CD4-positive, alpha-beta T cell (primary cell): ENCODE measurements at places on chromosomes 5 and 9.

DNA sequence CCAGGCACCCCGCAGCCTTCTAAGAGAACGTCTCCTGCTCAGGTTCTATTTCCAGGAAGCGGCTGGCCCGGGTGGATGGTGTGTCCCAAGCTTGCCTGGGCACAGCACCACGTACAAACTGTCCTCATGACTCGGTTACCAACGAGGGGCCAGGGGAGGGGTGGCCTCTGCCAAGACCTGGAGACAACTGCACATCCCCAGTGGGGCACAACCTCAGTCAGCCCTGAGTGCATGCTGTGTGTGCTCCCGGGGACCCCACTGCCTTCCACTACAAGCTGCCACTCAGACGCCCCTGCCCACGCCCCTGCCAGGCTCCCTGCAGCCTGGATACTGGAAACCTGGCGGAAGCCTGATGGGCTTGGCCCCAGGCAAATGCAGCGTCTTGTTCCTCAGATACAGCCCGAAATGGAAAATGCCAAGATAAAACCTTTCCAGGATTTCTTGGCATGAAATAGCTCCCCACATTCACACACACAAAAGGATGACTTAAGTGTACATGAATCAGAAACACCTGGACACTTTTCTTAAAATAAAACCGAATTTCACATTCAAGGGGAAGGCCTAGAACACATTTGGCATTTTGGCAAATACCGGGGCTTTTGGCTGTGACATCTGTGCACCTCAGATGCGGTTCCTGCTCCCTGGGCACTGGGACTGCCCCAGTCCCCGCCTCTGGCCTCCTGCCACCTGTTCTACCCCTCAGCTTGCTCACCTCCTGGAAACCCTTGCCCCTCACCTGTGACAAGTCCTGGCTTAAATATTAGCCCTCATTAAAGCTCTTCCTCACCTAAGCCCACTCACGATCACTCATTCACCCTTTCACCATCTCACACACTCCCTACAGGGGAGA lies 62.5 kb downstream of the COL23A1 start:
- DNase-seq, result no peak

DNA sequence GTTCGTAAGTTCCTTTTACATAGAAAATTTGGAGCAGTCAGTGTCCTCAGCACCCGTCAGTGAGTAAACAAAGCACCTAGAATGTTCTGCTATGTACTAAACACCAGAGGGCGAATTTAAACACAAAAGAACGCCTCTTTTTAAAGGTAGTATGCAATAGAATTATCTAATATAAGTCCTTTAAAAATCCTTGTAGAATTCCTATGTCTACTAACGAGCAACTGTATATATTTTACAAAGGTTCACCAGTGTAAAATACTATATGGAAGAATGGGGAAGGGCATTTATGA lies 499 bp upstream of the TMEM232 start:
- DNase-seq, result no peak

GRCh38 chr5:134968055-134968454 lies 348 bp downstream of the CATSPER3 start:
- no peak for DNase-seq

- DNase-seq, result no peak
These were observed 503.6 kb downstream of the SEMA5A start for GRCh38 chr5:9042241-9042640.

GRCh38 chr5:5089895-5090649 lies 50.1 kb upstream of the ADAMTS16 start:
- no peak for DNase-seq

- peak; percentile 74 for DNase-seq
These were observed 118.6 kb downstream of the RGS3 start for GRCh38 chr9:113581865-113582697.

GRCh38 chr9:36499174-36499890 lies 73.4 kb upstream of the MELK start:
- DNase-seq, result no peak

DNA sequence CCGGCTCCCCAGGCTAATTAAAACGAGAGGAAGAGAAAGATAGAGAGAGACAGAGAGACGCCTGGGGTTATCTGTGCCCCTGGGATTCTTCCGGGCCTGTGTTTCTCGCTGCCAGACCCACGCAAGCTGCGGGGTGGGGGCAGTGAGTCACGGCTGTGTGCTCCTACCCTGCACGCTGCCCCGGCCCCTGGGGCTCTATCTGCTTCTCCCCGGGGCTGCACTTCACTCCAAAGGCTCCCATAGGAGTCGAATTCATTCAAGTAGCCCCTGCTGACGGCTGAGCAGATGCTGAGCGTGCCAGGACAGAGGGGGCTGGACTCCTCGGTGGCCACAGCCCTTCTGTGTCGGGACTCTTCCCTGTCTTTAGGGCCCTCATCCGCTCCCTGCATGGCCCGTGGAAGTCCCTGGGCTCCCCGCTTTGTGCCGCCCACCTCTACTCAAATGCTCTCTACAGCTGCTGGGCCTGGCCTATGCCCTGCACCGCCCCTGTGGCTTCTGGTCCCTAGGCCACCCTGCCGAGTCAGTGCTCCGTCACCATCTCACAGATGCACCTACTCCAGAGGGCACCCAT lies 22.8 kb downstream of the SARDH start:
- no peak for DNase-seq

- DNase-seq, result no peak
These were observed 62.1 kb downstream of the ZSWIM6 start for GRCh38 chr5:61394078-61394704.

DNA sequence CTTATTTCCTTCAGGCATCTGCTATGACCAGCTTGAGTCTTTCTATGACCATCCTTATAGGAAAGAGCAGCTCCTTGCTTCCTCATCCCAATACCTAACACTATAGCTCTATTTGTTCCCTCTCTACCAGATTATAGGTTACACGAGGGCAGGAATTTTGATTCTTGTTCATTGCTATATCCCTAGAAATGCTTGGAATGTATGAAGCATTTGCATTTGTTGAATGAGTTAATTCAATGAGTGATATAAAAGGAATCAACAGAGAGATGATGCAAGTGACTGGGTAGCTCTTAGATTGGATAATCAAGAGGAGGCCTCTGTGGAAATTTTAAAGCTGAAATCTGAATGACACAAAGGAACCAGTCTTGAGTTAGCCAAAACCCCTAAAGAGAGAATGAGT lies 13.9 kb downstream of the ZCCHC9 start:
- no peak for DNase-seq

DNA sequence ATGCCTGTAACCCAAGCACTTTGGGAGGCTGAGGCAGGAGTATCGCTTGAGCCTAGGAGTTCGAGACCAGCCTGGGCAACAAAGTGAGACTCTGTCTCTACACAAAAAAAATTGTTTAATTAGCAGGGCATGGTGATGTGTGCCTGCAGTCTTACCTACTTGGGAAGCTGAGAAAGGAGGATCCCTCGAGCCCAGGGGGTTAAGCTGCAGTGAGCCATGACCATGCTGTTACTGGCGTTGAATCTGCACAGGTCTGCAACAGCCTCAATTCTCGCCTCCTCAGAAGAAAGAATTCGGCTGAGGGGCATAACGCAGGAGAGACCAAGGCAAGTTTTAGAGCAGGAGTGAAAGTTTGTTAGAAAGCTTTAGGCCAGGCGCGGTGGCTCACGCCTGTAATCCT lies 18.0 kb downstream of the CCT5 start:
- no peak for DNase-seq
